HCT116 (cell line): ENCODE measurements at places on chromosomes 5 and 9. TPM values are rescaled to one million over a fixed set of nuclear protein-coding genes. Genes with fewer than 3 reads are reported as not detected.

DNA sequence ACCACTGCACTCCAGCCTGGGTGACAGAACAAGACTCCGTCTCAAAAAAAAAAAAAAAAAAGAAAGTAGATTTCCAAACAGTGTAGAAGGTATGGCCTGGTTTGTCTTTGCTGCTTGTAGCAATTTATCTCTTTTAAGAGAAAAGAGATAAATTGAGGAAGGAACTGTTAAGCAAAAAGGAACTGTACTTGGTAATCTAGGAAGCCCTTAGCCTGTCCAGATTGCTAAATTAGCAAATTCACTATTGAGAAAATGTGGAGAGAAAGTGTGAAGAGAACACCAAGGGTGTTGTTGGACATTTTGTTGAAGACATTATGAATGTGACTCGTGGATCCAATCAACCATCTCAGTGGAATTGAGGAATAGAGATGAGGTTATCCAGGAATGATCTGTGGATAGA lies 13.0 kb upstream of the SUSD3 start:
- no peak overlapping the region for H3K4me3 ChIP-seq
- no peaks in the 10 kb centered on the region for H3K36me3 ChIP-seq
- H3K27me3 ChIP-seq: no peaks in the 10 kb centered on the region
- no peak for DNase-seq
- H3K27ac ChIP-seq: no peak overlapping the region

C9orf43 gene
- 0.71 TPM for total RNA-seq

DNA sequence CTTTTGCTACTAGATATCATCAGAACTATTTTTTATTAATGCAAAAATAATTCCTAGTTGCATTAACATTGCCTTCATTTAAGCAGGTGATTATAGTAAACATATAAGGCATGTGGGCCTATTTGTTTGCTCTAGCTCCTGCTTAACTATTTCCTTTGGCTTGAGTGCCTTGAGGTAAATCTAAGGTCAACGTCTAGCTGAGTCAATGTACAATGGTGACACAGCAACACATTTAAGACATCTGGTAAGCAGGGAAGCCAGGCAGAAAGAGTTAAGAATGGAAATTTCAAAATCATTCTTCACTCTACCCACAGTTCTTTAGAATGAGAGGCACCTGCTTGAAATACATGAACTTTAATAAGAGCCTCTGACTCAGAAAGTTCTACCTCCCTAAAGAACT lies 111.9 kb upstream of the FST start:
- no peak for DNase-seq
- no peaks in the 10 kb centered on the region for H3K36me3 ChIP-seq
- H3K4me3 ChIP-seq: no peak overlapping the region
- H3K27me3 ChIP-seq: no peaks in the 10 kb centered on the region
- H3K4me1 ChIP-seq: no peaks in the 10 kb centered on the region
- H3K27ac ChIP-seq: no peak overlapping the region

FGF10 gene
- not detected for total RNA-seq
